Stimulated activated CD8-positive, alpha-beta memory T cell treated with anti-CD3 and anti-CD28 coated beads, Interleukin-7, amount 100 ng/mL, for 24 hours (primary cell): ENCODE measurements at places on chromosomes 11 and 22.

GRCh38 chr11:12775955-12776354 is 101.7 kb downstream of the TEAD1 start:
- DNase-seq: no peak

DNA sequence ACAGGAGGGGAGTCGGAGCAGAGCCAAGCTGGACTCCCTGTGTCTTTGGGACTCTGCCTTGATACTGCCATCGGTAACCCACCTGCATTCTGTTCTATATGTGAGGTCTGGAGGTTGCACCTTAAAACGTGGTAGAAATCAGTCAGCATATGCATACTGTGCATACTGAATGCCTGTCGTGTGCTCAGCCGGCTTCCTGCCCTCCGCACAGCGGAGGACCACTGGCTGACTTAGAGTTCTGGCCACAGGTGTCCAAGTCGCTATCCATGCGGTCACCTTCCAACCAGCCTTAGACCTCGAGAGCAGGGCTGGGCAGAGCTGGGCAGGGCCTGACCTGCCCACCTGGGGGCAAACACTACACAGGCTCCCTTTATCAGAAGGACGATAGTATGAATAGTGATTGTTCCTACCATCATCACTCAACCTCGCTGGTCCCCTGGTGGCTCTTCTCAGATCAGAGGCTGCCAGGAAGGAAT is 3.8 kb downstream of the TBC1D10C start:
- no peak for DNase-seq

- no peak for DNase-seq
Observed at GRCh38 chr22:43745783-43746356, 66.2 kb downstream of the EFCAB6 start.

DNA sequence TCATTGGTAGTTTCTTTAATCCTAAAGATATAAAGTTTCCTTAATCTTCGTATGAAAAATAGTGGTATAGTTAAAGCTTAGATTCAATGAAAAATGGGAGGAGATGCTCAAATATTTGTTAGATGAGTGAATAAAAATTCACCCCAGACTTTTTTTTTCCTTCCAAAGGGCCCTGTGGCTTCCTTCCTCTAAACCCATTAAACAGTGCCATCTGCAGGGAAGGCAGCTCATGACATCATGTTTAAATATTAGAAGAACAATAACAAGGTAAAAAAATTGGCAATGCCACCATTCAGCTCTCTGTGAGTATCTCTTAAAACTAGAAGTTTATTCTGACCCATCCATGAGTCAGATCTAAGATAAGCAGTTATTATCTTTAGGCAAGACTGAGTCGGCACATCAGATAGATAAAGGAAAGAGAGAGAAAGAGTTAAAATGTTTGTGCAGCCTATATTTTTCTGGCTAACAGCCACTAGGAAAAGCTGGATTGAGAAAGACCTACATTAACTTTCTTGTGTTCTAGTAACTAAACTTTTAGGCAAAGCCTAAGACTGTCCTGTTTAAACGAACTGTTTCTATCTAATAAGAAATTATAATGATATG is 19.1 kb upstream of the OOSP1 start:
- DNase-seq: no peak

- DNase-seq: no peak
Observed at GRCh38 chr11:83836883-83837654, 550.9 kb upstream of the CCDC90B start.

DNA sequence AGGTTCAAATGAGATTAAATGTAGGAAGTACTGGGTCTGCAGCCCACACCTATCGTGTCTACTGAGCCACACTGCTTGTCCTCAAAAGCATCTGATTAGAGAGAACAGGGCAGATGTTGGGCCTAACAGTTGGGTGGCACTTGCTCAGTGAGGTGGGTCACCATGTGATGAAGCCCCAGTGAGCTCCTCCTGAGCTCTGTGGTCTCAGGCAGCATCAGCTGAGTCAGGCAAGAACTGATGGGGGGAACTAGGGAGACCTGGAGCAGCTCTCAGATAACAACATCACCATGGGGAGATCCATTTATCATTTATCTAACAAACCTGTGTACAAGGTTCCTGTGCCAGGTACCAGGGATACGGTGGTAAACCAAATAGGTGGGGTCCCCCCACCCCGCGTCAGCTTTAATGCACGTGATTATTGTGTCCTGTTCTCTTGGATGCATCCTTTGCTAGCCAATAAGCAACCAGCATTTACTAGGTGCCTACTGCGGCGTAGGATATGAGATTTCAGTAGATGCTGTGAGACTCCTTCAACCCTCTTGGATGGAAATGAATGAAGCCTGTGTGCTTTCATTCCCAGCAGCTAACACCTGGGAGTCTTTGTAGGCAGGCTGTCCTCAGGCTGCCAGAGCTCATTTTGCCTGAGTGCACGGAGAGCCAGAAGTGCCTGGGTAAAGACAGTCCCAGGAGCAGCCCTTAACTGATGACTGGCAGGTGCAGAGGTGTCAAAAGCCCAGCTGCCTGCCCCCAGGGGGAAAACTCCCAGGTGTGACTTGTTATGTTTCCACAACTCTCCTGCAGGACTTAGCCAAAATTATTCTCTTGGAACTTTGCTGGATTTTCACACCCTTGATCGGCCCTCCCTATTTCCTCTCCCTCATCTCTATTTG is 73.6 kb upstream of the NARS2 start:
- DNase-seq: no peak

GRCh38 chr11:63459586-63459985 is 31.4 kb downstream of the PLAAT5 start:
- no peak for DNase-seq

DNA sequence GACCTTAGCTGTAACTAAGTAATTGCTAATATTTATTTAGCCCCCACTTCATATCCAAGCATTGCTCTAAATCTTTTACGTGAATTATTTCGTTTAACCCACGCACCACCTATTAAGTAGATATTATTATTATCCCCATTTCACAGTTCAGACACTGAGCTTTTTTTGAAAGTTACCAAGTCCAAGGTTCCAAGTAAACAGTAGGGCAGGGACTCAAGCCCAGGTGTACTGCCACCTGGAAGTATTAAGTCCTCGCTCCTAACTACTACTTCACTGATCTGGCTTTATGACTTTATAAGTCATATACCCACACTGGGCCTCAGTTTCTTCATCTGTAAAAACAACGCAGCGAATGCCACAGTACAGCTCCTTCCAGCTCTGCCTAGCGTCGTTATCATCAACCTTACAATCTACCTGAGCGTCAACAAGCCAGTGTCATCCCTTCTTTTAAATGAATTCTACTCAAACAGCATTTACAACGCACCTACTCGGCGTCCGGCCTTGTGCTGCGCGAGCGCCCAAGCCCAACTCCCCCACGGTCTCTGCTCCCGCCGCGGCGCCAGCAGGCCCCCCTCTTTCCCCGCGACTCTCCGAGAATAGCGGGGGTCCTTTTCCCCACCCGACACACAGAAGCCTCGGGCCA is 624 bp downstream of the TMEM41B start:
- DNase-seq: no peak

- no peak for DNase-seq
Observed at GRCh38 chr11:125404157-125404810, 91.8 kb downstream of the FEZ1 start.

DNA sequence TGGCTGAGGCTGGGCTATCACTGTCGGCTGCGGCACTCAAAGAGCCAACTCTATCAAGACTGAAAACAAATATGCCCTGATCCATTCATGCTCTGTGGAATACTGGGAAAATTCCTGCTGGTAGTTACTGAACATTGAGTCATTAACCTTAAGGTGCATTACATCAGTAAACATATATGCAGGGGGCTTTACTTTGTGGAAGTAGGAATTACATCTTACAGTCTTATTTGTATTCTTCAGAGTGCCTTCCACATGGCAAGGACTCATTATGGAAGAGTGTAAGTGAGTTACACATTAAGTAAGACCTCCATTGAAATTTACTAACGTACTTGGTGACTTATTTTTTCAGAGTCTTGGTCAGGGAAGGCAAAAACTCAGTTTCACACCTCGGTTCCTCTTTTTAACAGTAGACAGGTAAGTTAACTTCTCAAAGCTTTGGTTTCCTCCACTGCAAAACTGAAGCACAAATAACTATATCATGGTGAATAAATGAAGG is 4.5 kb downstream of the OR5B21 start:
- no peak for DNase-seq

DNA sequence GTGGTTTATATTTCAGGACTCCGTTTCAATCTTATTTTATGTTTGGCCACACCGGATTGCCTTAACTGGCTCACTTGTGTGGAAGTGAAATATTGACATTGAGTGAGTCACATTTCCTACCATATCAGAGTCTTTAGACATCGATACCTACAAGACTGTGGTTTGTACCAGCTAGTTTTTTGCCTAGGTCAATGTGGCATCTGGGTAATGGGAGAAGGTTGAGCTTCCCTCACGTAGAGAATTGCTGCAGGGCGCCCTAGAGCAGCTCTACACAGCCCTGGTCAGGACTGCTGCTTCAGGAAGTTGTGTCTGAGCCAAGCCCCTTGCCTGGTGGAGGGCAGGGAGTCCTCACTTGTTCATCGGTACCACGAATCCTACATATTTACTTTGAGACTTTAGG is 1.6 kb downstream of the GRAMD1B start:
- no peak for DNase-seq

- DNase-seq: no peak
Observed at GRCh38 chr22:30421695-30422480, 3.7 kb upstream of the MTFP1 start.

GRCh38 chr11:102347462-102348370 is 702 bp downstream of the BIRC2 start:
- no peak for DNase-seq

DNA sequence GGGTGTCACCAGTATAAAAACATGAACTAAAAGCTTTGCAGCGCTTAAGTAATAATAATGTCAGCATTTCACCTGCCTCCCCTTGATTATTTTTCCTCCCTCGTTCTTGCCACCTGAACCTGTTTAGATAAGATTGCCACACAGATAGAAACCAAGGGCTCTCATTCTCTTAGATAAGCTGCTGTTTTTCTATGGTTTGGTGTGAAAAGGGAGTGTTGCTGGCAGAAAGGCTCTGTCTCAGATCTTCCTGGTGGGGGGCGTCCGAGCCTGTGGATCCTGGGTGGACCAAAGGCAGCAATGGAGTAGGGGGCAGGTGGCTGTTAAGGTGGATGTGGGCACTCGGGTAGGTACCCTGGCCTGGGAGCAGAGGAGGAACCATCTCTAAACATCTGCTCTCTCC is 147.5 kb downstream of the ST3GAL4 start:
- no peak for DNase-seq

- no peak for DNase-seq
Observed at GRCh38 chr11:130612291-130612851, 163.9 kb downstream of the ADAMTS15 start.

- no peak for DNase-seq
Observed at GRCh38 chr11:75035911-75036565, 47.3 kb downstream of the NEU3 start.

DNA sequence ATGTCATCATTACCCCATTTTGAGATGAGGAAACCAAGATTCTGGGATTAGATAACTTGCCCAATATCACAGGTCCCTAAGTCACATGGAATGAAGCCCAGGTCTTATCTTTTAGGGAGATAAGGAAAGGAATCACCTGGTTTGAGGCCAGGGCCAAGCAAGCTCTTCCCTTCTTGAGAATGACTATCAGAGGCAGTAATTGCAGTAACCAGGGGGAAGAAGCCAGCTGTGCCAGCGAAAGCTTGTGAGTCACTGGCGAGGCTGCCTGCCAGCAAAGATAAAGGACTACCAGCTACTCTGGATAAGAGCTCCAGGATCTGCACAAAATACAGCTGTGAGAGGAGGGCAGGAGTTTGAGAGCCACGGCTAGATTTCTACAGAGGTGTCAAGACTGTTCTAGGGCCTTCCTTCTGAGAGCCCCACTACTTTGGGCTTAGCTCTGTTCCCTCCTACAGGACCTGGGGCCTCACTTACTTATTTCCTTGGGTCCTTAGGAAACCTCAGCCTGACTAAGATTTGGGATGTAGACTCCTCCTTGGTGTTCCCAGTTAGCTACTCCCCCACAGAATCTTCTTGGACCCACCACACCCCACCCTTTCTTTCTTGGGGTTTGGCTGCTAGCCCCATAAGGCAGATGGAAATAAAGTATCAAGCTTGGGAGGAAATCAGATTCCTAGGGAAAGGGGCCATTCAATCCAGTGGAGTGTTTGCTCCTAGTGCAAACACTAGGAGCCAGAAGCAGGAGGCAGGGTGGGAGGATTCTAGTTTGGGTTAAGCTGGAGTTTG is 9.7 kb upstream of the CCKBR start:
- no peak for DNase-seq

DNA sequence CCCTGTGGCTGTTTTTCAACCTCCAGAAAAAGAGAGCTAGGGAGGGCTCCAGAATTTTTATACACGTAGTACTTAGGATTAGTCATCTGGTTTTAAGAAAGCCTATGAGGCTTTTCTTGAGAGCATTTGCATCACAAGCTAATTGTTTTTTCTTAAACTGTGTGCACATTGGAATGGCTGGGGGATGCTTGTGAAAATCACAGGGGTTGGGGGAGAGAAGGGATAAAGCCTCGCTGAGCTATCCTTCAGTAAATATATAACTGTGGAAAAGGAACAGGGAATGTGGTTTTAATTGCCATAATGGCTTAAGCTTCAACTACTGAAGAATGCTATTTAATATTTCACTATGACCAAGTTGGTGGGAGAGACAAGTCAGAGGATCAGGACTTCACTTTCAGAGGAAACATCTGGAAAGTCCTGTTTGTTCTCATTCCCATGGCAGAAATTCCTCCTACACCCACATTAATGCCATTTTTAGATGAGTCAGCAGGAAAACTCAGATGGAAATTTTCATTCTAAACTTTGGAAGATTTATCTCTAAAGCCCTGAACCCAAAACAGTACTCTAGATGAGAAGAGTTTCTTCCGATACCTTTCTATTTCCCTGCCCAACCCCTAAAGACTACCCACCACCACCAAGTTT is 591.3 kb downstream of the LRRC4C start:
- DNase-seq: no peak

DNA sequence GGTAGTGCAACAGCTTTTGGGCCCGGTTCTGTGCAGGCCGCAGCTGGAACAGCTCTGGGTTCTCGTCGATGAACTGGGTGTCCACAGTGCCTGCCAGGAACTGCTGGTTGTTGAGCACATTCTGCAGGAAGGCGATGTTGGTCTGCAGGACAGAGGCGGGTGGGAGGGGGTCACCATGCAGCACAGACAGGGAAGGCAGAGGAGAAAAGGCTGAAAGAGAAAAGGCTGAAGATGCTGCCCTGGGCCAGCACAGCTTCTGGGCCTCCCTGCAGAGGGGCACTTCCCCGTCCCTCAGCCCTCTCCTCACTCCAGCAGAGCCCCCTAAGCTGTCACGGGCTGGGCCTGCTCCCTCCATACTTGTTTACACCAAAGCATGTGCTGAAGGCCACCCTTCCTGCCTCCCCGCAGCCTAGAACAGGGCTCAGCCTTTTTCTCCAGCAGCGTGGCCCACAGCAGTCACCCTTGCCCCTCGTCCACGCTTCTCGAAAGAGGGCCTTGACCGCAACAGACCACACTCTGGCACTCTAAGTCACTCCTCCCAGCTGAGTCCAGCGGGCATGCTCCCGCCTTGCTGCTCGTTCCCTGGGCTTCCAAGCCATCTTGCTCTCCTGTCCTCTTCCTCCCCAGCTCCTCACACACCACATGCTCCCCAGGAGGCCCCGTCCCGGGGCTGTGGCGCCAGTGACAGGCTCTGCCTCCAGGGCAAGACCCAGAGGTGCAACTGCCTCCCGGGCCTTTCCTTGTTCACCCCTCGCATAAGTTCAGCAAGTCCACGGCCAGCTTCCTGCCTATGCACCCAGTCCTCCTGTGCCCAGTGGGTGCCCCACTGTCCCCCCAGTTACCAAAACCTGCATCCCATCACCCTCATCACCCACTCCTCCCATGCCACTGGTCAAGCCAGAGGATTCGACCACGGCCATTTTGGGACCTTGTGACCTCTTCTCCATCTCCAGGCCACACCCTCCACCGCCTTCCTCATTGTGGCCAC is 3.3 kb upstream of the LRFN4 start:
- no peak for DNase-seq
